ENCODE measurements at places on chromosomes 12 and 14.

DNA sequence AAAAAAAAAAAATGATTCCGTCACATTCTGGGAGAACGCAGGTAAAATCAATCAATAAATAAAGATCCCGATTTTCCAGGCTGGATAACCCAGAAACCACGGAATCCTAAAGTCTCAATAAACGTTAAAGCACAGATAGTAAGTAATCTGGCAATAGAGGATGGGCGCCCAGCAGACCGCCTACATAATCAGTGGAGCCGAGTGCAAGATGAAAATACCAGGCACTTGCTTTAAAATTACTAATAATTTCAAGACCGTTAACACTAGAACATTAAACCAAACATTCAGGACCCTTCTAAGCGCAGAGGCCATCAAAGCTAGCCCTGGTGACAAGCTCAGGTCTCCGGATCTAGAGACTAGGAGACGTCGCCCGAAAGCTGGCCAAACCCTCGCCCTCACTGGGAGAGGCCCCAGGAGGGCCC is 1.2 kb upstream of the DCAF11 start:
- DNase-seq = no peak

DNA sequence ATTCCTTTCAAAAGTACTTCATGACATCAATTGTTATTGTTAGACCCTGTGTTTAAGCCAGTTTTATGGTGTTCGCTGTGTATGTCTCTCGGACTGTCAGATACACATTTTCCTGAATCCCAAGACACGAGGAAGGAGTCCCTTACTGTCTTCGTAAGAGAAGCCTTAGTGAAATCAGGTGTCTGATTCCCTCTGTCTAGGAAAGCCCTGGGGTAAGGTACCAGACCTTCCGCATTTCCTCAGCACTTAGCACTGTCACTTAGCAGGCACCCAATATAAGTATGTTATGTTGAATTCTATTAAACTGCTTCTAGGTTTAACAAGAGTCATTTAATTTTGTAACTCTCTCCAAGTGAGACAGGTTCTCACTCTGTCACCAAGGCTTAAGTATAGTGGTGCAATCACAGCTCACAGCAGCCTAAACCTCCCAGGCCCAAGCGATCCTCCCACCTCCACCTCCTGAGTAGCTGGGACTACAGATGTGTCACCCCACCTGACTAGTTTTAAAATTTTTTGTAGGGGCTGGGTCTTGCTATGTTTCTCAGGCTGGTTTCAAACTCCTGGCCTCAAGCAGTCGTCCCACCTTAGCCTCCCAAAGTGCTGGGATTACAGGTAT is 111.0 kb downstream of the BBS10 start:
- no peak for DNase-seq

DNA sequence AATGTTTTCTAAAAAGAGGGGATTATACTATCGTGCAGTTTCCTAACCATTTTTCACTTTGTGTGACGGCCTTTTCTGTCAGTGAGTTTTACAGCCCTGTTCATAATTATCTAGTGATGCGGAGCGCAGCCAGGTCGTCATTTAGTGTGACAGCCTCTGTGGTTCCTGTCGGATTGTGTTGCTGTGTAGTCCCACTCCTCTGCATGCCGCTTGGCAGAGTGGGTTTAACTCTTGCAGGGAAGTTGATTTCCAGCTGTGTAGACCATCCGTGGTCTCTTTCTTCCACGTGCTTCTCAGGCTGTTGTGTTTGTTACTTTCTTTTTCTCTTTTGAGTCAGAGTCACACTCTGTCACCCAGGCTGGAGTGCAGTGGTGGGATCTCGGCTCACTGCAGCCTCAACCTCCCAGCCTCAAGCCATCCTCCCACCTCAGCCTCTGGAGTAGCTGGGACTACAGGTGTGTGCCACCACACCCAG is 8.6 kb downstream of the RAN start:
- DNase-seq = no peak

DNA sequence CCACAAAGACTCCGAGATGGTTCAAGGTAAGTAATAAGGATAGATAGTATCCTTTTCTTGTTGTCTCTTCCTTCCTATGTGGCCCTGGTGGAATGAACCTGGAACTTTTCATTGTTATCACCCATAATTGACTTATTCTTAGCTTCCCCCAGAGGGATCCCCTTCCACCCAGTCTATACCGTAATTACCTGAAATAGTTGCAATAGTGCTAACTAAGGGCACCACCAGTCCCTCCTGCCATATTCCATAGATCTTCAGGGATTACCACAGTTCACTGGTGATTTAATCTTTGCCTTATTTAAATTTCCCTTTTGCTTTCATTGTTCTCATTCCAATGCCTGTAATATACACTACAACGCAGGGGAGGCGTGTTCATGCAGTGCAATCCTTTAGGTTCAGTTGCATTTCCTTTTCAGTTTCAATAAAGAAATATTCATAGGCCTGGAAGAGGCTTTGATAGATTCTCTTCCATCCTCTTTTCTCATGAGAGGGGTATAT is 13.8 kb upstream of the OR9K2 start:
- no peak for DNase-seq

GRCh38 chr12:54341378-54342300 is 16.7 kb downstream of the COPZ1 start:
- no peak for DNase-seq

- DNase-seq = no peak
Observed at GRCh38 chr12:12467688-12468261, 94.9 kb downstream of the DUSP16 start.

- no peak for DNase-seq
Observed at GRCh38 chr12:48934312-48934706, 9.0 kb upstream of the FKBP11 start.

DNA sequence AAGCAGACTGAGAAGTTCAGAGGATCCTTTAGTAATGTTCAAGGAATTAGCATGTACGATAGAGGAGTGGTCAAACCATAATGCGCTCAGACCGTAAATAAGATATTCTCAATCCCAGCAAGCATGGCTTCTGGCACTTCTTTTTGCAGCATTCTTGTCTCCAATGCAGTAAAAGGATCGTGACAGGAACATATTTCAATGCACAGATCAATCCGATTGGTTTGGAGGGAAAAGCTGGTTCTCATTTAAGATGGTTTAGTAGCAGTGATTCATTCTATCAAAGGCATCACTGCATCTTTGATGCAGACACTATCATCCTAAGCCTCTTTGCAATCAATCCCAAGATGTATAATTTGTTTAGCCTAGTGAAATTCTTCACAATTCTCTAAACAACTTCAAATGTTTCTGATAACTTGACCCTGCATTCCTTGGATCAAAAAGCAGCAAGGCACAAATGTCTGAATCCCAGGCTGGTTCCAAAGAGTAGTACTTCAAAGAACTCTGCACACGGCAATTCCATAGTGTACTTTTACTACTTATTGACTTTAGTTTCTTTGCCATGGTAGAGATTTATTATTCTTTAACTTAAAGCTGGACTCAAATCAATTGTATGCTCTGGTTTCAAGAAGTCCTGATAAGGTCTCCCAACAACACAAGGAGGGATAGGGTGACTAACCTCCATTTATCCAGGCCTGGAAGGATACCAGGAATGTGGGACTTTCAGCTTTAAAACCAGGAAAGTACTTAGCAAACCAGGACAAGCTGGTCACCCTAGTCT is 96.8 kb upstream of the MDM1 start:
- DNase-seq = peak; percentile 62

DNA sequence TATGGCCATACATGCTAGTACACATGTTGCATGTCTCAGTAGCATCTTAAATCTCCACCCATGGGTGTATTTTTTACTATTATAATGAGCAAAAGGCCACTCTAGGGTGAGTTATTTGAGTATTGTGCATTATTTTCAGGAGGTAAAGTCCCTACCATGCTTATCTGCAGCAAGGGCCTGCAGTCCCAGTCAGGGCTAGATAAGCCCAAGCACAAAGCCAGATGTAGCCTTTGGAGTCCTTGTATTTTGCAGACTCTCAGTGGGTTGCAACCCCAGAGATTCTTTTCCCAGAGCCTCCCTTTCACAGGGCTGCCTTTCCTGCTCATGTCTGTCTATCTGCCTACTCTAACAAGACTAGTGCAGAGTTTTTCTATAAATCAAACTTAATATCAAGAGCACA is 295.3 kb downstream of the IPO8 start:
- no peak for DNase-seq

- no peak for DNase-seq
Observed at GRCh38 chr12:65446901-65447300, 168.4 kb downstream of the MSRB3 start.

- no peak for DNase-seq
Observed at GRCh38 chr12:25653487-25654175, 100.5 kb upstream of the LMNTD1 start.

- no peak for DNase-seq
Observed at GRCh38 chr14:77616133-77616453, 344 bp downstream of the SPTLC2 start.

- DNase-seq = no peak
Observed at GRCh38 chr12:121145221-121145620, 12.5 kb downstream of the P2RX7 start.

DNA sequence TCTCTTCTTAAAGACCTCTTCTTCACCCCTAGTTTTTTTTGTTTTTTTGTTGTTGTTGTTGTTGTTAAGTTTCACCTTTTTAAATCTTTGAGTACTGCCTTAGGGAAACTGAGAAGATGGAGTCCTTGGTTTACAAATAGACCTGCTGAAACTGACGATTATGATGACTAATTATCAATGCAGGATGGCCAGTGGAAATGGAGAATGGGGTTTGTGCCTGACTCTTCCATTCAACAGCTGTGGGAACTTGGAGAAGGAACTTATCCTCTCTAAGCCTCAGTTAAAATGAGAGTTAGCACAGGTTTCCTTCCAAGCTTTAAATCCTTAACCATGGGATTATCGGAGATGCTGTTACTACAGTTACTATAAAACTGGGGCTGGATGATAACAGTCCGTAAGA is 66.7 kb upstream of the PNMA1 start:
- no peak for DNase-seq

- no peak for DNase-seq
Observed at GRCh38 chr14:94795372-94795771, 25.5 kb upstream of the GSC start.

GRCh38 chr14:76763096-76764041 is 2.1 kb downstream of the VASH1 start:
- no peak for DNase-seq

- DNase-seq = no peak
Observed at GRCh38 chr14:29518335-29518734, 409.3 kb downstream of the PRKD1 start.

DNA sequence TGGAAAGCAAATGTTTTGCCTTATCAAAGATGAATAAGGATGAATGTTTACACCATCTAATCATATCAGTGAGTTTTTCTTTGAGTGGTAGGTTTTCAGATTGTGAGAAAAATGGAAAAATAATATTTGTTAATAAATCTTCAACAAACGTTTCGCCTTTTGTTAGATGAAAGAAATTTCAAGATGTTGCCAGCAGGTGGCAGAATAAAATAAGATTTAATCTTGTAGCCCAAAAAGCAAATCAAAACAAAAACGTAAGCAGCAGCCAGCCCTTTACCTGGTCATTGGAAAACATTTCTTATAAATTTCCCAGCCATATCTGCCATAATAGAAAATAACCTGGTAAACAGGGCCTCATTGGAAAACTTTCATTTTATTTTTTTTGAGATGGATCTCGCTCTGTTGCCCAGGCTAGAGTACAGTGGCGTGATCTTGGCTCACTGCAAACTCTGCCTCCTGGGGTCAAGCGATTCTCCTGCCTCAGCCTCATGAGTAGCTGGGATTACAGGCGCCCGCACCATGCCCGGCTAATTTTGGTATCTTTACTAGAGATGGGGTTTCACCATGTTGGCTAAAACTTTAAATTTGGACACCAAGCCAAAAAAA is 15.4 kb upstream of the TMEM120B start:
- peak; percentile 45 for DNase-seq

DNA sequence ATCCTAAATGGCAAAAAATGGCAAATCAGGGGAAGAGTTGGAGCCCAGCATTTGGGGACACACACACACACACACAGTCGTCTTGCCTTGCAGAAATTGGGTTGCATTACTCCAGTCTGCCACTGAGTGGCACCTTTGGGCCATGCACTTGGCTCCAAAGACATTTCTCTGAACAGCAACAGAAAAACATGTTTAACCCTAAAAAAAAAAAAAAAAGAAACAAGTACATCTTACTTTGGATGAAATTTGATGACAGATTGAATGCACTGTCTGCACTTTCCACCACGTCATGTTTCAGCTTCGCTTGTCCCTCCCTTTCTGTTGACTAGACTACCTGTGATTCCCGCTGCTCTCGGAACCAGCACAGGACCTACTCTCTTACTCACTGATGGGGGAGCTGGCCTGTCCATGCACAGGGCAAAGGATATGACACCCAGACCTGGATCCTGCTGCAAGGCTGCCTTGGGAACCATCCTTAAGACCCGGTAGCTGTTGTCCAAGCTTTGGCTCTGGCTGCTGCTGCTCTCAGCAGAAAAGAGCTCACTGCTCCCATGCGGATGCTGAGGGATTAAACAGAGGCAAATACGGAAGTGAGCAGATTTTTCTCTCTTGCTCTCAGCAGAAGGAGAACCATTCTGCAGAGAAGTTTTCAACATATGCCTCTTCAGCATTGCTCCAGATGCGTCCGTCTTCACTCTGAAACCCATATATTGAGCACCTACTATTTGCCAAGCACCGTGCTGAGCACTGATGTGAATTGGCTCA is 376.8 kb downstream of the DPF3 start:
- peak; percentile 71 for DNase-seq

- DNase-seq = no peak
Observed at GRCh38 chr14:68547305-68548193, 245.3 kb downstream of the ZFP36L1 start.

- no peak for DNase-seq
Observed at GRCh38 chr12:101671833-101672232, 25.6 kb upstream of the CHPT1 start.

- DNase-seq = no peak
Observed at GRCh38 chr14:55514819-55515490, 65.1 kb upstream of the KTN1 start.

DNA sequence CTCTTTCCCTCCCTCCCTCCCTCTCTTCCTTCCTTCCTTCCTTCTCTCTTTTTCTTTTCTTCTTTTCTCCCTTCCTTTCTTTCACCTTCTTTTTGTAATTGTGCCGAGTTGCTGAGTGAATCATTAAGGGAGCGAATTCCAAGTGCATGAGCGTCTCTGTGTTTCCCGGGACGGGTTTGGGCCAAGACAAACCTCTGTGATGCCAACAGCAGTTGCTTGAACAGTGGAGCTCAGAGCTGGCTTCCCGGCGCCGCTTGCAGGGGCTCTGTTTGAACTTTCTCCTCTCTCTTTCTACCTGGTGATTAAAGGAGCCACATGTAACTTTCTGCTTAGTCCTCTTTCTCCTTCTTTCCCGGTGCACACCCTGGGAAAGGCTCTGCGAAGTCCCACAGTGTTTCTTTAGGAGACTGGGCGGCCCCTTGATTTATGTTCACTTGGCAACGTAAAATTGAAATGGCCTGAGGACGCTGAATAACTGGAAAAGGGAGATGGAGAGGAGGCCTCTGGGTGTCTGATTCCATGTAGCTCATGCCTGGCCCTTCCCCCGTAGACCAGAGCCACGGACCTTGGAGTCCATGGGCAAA is 33.7 kb upstream of the MAP1LC3B2 start:
- peak; percentile 47 for DNase-seq
